ENCODE measurements at places on chromosomes 12 and 14.

- DNase-seq = peak; percentile 10
Observed at GRCh38 chr12:96427269-96427729, 27.1 kb upstream of the CDK17 start.

DNA sequence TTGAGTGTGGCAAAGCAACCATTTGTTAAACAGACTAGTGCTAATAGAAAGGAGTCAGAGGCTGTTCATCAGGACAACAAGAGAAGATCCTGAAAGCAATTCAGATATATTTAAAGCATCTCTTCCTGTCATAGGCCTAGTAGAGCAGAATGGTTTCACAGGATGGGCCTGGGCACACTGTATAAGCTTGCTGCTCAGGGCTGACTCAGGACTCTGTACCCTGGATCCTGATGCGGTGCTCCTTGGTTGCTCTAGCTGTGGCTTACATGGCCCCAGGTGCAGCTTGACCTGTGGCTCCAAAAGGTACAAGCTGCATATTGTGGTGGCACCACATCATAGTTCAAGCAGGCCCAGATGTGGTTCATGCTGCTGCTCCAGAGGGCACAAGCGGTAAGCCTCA is 313.4 kb downstream of the ETNK1 start:
- DNase-seq = no peak

GRCh38 chr14:53714495-53715192 is 242.0 kb downstream of the BMP4 start:
- DNase-seq = no peak

DNA sequence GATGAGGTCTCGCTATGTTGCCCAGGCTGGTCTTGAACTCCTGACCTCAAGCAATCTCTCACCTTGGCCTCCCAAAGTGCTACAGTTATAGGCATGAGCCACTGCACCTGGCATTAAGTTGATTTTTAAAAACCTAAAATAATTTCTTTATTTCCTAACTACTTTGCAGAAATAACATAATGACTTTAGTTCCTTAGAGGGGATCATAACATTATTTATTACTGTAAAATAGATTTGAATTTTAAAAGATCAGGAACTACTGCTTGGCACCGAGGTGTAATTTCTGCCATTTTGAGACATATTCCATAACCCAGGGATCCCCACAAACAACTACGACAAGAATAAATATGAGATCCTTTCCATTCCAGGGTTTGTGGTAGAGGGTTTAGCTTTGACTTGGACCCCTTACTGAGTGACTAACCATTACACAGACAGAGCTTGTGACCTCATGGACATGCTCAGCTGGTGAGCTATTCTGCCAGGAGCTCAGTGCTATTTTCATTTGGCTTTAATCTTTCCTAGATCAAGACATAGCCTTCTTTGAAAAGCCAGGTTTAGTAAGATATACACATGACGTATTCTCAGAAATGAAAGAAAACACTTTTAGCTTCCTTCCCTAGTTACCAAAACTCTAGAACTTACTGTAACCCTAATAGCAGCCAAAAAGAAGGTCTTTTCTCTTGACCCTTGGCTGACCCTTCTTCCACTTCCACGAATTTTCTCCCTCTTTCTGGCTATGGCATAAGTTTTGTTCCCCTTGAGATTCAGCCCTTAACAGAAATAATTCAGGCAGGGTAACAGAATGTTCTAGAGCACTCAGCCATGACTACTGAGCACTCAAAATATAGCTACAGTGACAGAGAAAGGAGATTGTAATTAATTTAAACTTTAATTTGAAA is 75.1 kb upstream of the NUDT4 start:
- no peak for DNase-seq

GRCh38 chr12:100717733-100718067 is 76.9 kb upstream of the ANO4 start:
- DNase-seq = no peak

GRCh38 chr12:114704096-114704495 is 20.1 kb upstream of the TBX3 start:
- peak; percentile 34 for DNase-seq

GRCh38 chr12:104833756-104834155 is 124.3 kb downstream of the SLC41A2 start:
- no peak for DNase-seq

DNA sequence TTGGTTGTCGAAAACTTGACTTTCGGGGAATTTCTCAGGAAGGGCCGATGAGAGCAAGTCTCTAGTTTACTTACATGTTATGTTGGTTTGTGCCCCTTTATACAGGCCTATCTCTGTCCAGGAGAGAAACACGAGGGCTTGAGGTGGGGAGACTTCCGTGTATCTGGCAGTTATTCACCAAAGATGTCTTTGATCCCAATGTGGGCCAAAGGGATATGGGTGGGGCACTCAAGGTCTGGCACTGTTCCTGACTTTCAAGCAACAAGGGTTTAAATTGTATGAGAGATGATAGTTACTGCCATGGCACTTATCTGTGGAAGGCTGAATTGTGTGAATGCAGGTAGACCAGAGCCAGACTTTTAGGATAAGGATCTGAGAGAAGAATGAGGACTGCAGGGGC is 137.2 kb upstream of the DHRS4 start:
- DNase-seq = no peak

GRCh38 chr14:68596701-68597100 is 196.2 kb downstream of the ZFP36L1 start:
- no peak for DNase-seq

DNA sequence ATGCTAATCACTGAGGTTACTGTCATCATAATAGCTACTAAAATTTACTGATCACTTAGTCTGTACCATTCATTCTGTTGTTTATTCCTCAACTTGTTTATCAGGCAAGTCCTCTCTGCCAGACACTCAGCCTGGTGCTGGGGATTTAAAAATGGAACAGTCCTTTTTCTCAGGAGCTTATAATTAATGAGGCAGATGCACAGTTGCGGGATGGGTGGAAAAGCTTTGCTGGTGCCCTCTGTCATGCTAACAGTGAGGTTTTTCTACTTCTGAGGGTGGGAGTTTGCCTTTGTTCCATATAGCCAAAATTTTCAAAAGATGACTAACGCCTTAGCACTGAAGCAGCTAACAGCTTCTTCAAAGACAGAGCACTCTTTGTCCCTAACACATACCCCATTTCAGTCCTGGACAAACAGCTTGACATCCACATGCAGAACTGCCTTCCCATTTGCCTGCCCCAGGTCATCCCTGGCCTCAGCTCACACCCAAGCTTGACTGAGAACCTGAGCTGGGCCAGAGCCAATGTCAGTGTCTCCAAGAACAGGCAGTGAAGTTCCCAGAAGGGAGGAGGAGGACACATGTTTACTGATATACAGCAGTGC is 30.8 kb upstream of the HSPB8 start:
- no peak for DNase-seq

- no peak for DNase-seq
Observed at GRCh38 chr14:62445570-62445969, 599.7 kb downstream of the KCNH5 start.

- DNase-seq = no peak
Observed at GRCh38 chr12:124378926-124379325, 84.0 kb downstream of the RFLNA start.

GRCh38 chr12:91222746-91223145 is 40.1 kb upstream of the DCN start:
- DNase-seq = no peak

DNA sequence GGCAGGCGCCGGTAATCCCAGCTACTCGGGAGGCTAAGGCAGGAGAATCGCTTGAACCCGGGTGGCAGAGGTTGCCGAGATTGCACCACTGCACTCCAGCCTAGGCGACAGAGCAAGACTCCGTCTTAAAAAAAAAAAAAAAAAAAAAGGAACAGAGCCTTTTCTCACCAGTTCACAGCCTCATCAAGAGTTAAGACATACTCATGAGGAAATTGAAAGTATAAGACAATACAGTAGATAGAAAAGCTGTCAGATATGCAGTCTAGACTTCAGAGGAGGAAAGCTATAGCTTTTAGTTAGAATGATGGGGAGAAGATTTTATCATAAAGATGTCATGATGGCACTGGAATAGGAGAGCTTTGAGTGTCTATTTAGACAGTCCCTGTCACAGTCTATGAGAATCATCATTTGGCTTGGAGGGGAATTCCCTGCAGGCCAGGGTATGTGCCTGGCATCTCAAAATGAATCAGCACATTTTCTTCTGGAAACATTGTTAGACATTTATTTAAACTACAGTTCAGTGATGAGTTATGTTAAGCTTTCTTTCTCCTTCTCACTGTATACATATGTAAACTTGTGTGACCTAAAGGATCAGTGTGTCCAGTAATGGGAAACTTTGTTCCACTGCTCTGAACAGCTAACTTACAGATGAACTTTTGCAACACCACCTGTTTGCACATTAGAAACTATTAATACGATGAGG is 2.9 kb upstream of the RAB35 start:
- DNase-seq = no peak

DNA sequence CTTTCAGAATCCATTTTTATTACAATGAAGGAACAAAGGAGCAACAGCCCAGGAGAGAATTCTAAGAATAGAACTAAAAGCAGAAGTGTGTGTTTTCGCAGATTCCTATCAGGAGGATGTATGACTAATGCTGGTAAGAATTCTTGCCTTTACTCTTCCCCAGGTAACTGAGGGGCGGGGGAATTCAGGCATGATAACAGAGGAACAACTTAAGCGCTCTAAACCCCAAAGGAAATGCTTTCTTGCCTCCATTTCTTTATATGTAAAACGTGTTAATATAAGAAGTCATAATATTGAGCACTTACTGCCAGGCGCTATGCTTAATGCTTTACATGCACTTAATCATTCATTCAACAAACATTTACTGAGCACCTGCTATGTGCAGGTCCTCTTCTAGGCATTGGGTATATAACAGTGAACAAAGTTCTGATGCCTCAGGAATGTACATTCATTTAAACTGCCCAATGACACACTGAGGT is 4.5 kb downstream of the HCAR1 start:
- no peak for DNase-seq

DNA sequence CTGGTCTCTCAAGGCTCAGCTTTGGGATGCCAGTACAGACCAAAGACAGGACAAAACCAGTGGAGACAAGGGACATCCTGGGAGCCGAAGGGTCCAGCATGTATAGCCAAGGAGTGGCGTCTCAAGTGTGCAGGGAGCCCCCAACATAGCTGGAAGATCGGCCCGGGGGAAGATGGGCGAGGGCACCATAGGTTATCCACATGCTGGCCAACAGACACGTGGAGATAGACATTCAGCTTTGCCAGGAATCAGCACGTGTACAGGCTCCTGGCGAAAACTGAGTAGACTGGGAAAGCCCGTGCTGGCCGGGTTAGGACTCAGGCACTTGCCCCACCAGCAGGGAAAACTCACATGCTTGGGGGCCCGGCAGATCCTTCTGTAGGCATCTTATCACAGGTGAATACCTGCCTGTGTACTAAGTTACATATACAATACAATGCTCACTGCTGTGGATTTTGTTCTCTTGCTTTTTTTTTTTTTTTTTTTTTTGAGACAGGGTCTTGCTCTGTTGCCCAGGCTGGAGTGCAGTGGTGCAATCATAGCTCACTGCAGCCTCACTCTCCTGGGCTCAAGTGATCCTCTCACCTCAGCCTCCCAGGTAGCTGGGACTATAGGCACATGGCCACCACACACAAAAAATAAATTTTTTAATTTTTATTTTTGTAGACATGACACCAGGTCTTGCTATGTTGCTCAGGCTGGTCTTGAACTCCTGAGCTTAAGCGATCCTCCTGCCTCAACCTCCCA is 5.6 kb upstream of the ANKRD9 start:
- no peak for DNase-seq

- no peak for DNase-seq
Observed at GRCh38 chr12:89349814-89350213, 2.5 kb downstream of the DUSP6 start.

GRCh38 chr12:100688451-100688864 is 106.1 kb upstream of the ANO4 start:
- DNase-seq = no peak

GRCh38 chr12:14619741-14620501 is 52.2 kb upstream of the PLBD1 start:
- no peak for DNase-seq

DNA sequence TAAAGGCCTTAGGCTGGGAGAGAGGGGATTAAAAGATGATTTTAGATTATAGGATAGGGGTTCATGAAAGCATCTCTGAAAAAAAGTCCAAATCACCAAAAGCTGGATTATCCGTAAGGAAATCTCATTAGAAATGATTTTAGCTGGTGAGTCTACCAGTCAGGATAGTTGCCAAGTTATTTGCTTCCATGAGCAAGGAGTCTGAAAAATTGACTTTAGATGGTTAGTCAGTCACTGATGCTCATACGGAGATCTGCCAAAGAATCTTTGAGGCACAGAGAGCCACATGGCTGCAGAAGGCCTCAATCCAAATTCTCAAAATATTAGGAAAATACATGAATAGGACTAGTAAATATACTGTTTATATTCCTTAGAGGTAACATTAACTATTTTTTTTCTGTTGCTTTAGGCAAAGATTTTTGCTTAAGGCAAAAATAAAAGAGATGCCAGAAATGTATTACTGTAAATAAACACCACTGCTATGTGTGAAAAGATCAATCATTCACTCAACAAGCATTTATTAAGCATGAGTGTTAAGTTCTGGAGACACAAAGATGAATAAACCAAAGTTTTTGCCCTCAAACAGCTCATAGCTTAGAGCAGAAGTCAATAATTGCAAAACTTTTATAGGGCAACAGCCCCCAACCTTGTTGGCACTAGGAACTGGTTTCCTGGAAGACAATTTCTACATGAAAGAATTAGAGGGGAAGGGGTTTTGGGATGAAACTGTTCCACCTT is 105.2 kb downstream of the BBS10 start:
- no peak for DNase-seq

- no peak for DNase-seq
Observed at GRCh38 chr14:103708750-103709187, 6.5 kb downstream of the XRCC3 start.

- DNase-seq = no peak
Observed at GRCh38 chr14:68074765-68075381, 255.3 kb downstream of the RAD51B start.

DNA sequence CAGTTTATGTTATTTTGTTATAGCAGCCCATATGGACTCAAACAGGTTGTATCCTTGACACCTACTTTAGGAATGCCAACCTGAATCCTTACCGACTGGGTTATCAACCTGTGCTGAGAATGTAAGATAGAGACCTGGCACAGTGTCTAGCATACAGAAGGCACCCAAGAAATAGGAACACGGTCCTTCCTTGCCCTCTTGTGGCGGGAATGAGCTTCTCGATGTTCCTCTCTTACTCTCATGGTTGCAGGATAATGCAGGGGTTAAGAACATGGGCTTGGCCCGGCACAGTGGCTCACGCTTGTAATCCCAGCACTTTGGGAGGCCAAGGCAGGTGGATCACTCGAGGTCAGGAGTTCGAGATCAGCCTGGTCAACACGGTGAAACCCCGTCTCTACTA is 6.5 kb downstream of the C12orf43 start:
- DNase-seq = no peak

- DNase-seq = no peak
Observed at GRCh38 chr14:75254381-75254822, 24.2 kb upstream of the FOS start.

GRCh38 chr12:991350-992333 is 619 bp downstream of the ERC1 start:
- DNase-seq = peak; percentile 23

GRCh38 chr14:53183611-53184010 is 30.5 kb upstream of the DDHD1 start:
- no peak for DNase-seq

GRCh38 chr12:79674629-79675028 is 16.1 kb downstream of the PAWR start:
- no peak for DNase-seq

- no peak for DNase-seq
Observed at GRCh38 chr12:79997096-79997791, 62.3 kb upstream of the PPP1R12A start.
